ENCODE measurements at places on chromosomes 3 and 15.

- no peak for DNase-seq
Measured at GRCh38 chr3:72127224-72127612, 342.3 kb upstream of the PROK2 start.

- no peak for DNase-seq
Measured at GRCh38 chr15:71143373-71144310, 28.4 kb downstream of the THSD4 start.

GRCh38 chr15:77034695-77035489, 36.0 kb downstream of the TSPAN3 start:
- DNase-seq: no peak

- DNase-seq: no peak
Measured at GRCh38 chr3:185912512-185912911, 25.3 kb downstream of the TRA2B start.

DNA sequence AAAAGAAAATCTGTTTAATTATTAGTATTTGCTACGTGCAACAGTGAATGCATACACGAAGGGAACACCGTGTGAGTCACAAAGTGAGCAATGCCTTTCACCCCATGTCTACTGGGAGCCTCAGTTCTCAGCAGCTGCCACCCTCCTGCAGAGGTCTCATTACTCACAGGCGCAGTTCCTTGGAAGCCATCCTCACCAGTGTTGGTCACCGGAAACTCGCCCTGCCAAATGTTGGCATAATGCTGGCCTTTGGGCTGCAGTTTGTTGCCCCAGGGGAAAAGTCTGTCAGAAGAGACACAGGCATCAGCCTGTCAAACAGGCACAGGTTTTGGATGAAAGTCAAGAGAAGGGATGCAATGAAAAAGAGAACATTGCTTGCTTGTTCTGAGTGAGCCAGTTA, 50.1 kb downstream of the SUMF1 start:
- peak; percentile 13 for DNase-seq

DNA sequence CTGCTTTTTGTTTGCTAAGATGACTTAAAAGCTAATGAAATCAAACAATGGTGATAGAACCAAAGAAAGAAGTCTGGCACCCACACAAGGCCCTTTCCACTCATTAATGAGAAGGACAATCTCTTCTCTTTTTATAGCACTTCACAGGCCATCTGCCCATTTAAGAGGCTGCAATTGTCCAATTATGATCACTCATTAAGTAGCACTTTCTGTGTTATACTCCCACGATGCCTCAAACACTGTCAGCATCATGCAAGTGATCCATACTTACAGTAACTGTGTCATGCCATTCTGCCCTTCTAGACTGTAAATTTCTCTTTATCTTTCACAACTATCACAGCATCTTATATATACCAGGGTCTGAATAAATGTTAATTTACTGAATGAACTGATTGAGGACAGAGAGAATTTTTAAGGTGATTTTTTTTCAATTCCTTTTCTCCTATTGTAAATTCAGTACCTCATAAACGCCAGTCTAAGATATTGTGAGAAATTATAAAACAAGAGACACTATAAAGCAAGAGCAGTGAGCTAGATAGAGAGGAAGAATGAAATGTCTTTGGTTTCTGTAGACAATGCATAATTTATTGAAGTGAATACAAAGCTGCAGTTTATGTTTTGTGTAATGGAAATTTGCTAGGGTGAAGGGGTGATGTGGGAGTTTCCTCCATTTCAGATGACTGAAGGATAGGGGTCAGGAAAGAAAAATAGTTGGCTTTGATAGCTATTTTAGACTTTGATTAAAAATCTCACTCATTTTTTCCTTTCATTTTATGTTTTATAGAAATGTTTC, 17.3 kb downstream of the CD200 start:
- no peak for DNase-seq

DNA sequence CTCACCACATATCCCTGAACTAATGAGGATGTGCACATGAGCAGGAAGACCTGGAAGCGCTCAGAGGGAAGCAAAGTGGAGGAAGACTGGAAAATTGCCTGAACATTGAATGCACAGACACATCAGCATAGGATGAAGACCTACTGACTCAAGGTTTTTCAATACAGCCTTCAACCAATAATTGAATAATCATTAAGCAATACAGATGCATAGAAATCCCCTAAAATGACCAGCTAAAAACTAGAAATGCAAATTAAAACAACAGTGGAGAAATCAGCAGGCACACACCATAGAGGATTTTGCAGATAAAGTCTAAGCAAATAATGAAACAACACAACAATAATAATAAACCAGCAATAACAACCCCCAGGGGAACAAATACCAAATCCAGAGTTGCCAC, 80.4 kb downstream of the CEP152 start:
- DNase-seq: no peak

DNA sequence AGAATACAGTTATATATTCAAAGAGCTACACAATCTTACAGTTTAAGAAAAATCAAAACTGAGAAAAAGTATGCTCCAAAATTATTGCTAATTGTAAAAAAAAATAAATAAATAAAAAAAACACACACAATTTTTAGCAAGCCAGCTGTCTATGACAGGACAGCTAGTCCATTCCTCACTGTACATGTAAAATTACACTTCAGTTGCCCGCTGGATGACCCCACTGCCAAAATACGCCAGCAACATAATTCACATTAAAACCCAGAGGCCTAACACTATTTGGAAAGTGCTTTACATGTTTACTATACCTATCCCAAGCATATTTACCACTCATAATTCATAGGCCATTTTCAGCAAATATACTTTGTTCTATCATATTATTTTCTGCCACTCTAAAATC, 5.8 kb downstream of the MYO9A start:
- no peak for DNase-seq

GRCh38 chr3:99875581-99875928, 57.9 kb downstream of the CMSS1 start:
- no peak for DNase-seq

- no peak for DNase-seq
Measured at GRCh38 chr15:98154863-98155262, 194.4 kb downstream of the ARRDC4 start.

DNA sequence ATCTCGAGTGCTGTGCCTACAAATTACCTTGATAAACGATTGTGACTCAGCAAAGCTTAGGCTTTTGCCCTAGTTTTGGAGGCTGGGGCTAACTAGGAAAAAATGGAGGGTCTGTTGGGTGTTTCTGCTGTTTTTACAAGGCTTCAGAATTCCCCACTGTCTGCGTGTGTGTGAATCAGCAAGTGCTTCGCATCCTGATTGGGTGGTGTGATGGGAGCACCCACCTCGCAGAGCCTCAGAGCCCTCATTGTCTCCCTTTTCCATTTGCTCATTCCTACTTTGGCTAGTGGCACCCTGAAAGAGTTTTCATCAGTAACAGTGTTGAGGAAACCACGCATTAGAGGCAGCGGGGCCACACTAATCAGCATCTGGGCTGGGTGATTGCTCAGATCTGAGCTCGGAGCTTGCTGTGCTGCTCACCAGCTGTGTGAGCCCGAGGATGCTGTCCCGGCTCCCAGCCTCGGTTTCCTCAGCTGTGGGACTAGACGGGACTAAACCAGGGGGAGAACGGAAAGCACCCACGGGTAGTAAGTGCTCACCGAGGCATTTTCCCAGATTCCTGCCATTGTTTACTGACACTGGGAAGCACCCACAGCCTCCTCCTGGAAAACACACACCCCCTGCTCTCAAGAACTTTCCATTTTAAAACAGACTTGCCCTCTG, 40.6 kb downstream of the GOLGA8S start:
- DNase-seq: no peak

- peak; percentile 17 for DNase-seq
Measured at GRCh38 chr15:31399544-31400171, 73.0 kb downstream of the KLF13 start.

- DNase-seq: no peak
Measured at GRCh38 chr3:14492948-14493881, 46.9 kb downstream of the GRIP2 start.

DNA sequence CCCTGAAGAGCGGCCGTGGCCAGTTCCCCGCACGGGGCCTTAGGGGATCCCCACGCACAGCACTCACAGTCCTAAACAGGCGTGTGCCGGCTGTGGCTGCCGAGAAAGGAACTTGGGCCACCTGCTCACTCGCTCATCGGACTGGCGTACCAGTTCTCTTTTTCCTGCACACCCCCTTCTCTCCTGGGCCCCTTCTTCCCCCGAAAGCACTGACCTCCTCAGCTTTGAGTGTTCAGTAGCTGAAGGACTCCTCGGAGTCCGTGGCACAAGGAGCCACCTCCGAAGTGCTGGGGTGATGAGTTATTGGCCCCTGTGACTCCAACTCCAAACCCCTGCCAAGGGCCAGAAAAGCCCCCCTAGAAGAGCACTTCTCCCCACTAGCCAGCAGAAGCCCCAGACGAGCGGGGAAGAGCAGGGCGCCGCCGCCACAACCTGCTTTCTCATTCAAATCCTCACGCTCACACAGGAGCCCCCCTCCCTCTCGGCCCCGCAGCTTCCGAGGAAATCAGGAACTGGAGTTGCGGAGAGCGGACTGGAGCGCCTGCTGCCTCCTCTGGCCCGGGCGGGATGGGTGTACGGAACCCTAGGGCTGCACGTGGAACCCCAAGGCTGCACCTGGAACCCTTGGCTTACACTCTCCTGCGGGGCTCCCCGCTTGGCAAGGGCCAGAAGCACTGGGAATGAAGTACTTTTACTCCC, at the start of gene PLCH1:
PLCH1 (minus strand) TSS at position 446 of the 699 bp plus-strand sequence. CDS start 40,847 bp downstream, outside the sequence.
- DNase-seq: peak; percentile 50

GRCh38 chr3:169604568-169604967, 58.9 kb downstream of the MECOM start:
- DNase-seq: no peak

DNA sequence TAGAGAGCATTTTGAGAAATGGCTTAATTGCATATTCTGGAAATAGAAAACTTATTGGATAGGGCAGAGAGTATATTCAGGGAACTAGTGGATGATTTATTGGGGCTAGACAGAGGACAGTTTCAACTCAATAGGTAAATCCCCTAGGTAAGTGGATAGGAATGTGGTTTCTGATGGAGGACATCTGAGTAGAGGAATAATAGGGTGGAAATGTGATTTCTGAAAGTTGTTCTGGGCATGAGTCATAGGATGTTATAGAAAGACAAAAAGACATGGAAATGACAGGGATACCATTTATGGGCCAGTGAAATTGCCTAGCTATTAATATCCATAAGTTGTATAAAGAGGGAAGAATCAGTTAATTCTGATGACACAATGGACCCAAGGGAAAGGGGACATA, 563.3 kb upstream of the GOLIM4 start:
- DNase-seq: no peak

DNA sequence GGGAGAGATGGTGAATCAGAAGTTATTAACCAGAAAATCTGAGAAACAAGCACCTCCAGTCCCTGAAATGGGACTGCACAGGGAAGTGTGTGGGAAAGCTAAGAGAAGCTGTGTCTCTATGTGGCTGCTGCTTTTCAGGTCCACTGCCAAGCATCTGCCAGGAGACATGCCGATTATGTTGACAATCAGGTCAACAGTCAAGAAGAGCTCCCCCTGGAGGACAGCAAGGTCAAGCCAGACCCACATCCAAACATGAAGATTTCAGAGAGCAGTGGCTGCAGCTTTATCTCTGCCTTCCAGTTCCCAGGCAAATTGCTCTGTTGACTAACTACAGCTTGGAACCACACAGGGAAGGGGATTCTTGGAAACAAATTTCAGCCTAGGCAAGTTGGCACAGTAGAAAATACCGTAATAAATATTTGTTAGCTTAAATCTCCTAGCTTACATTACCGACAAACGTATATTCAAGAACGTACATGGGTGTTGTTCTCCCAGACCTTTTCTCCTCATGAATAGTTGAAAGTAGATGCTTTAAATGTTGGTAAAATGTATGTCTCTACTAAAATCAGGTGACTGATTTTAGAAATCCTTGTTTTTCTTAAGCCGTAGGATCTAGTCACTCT, 394.5 kb upstream of the RARB start:
- DNase-seq: peak; percentile 65

DNA sequence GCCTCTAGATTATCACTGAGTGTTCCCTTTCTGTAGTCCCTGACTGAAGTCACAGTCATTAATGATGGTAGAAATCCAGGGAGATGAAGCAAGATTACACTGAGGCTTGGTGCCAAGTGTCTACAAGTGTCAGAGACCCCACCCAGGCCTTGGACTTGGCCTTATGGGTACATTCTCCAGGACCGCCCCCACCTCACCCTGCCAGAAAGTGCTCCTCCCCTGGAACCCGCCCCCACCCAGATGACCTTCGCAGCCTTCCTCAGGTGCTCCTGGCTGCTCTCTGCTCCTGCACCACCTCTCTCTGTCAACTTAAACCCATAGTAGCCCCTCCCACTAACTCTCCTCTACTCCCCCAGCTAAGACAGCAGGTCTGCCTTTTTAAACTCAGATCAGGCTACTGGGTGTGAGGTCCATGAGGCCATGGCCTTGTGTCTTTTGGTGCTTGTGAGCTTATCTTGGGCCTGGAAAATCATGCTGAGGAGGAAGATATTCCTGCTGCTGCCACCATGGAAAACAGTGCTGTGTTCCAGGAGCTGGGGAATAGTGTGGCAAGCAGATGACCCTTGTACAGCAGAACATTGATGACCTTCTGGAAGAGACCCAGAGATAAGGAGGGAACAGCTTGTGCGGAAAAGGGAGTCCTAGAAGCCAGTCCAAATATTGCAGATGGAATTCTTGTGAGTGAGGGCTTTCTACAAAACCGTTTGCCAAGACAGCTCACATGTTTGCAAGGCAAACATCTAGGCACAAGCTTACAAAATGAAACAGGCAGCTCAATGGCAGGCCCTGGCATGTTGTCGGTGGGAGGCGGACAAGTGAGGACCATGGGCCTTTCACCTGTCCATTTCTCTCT, 40.3 kb upstream of the NDUFB4 start:
- DNase-seq: peak; percentile 35

DNA sequence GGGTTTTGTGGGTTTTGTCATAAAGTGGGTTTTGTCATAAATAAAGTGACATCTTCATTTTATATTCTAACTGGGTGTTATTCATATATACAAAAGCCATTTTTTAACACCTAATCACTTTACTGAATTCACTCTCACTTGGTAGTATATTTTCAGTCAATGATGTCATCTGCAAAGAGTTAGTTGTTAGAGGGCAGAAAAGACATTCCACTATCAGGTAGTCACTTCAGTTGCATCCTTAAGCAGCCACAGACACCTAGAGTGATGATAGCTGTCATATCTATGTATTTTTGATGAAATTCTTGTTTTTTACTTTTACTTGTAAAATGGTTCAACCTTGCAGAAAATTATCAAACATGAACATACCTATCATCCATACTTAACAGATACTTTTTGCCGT, 89.0 kb downstream of the DHX36 start:
- DNase-seq: no peak

- no peak for DNase-seq
Measured at GRCh38 chr3:141789281-141789680, 26.1 kb downstream of the GRK7 start.

- no peak for DNase-seq
Measured at GRCh38 chr3:160540551-160540950, 24.8 kb downstream of the KPNA4 start.

GRCh38 chr3:58576716-58577115, 475 bp downstream of the FAM107A start:
- DNase-seq: no peak

DNA sequence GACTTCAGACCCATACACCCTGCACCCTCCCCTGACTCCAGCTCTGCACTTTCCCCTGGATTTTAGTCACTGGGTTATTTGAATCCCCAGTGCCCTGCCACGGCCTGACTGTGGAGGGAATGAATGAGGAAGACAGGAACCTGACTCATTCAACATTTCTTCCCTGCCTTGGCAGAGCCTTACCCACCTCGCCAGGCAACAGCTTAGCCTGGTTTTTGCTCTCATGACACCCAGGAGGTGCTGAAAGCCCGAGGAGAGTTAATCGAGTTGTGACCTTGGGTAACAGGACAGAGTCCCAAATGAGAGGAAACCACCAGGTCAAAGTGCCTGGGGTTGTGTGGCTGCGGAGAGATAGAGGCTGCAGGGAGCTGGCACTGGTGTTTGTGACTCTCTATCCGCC, 128.3 kb downstream of the SMAD6 start:
- DNase-seq: peak; percentile 70

All from heart right ventricle (tissue), 16 donors.